Cortex of kidney (tissue), 1 donor: ENCODE measurements at places on chromosomes 11 and 22.

DNA sequence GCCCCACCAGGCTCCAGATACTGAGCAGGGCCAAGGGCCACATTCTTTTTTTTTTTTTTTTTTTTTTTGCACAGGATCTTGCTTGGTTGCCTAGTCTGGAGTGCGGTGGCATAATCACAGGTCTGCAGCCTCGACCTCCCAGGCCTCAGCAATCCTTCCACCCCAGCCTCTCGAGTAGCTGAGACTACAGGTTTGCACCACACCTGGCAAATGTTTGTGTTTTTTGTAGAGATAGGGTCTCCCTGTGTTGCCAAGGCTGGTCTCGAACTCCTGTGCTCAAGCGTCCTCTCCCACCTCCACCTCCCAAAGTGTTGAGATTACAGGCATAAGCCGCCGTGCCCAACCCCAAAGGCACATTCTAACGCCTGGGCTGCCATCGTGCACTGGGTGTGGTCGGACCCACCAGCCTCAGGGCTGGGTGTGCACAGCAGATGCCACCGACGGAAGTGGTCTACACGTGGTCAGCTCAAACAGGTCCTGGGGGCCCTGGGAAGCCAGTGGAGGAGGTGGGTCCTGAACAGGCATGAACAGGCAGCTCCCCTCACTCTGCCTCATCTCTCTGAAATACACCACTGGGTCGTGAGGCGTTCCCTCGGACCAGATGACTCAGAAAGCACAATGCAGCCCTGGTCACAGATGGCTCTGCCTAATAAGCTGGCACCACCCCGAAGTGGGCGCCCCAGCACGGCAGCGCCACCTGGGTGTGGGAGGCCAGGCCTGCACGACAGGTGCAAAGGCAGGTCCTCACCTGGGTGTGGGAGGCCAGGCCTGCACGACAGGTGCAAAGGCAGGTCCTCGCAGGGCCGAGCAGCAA lies 5.1 kb upstream of the B4GALNT4 start:
- no peak for DNase-seq

DNA sequence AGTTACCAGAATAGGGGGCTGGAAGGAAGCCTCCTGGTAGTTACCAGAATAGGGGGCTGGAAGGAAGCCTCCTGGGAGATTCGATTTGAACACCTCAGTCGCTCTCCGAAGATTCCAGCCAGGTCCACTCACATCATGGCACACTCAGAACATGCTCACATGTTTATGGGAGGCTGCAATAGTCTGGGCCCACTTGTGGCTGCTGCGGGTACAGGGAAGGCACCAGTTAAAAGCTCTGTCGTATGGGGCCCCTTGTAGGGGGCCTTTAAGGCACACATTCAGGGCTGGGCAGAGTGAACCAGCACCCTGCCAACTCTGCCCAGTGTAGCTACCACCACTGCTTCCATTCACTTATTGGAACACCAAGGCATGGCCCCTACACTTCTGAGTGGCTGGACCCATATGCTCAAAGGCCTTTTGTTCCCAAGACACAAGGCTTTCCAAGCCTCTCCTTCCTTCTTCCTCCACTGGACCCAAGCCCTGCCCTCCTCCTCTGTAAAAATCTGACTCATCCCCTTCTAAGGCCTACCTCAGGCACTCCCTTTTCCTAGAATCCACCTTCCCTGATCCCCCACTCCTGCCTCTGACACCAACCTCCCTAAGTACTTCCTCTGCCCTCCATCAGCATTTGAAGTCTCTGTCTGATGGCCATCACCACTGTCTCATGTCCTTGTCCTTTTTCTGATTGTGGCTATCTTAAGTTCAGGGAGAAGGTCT lies 28.0 kb downstream of the USP35 start:
- DNase-seq, result no peak

GRCh38 chr11:297586-298405 lies 1.5 kb downstream of the IFITM5 start:
- DNase-seq, result no peak

DNA sequence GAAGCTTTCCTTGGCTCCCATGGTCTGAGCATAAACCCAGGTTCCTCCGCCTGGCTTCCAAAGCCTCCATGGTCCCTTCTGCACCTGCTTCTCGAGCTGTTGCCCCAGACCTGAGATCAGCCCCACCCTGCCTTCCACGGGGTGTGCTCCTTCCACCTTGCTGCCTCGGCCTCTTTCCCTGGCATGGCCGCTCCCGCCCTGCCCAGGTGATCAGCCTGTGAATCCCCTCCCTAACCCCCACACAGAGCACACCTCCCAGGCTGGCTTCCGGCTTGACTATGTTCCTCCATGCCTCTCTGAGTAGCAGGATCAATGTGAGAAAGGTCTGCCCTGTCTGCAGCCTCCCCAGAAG lies 2.7 kb upstream of the PPP6R3 start:
- no peak for DNase-seq

GRCh38 chr11:27395556-27396258 lies 32.7 kb upstream of the CCDC34 start:
- no peak for DNase-seq
